ENCODE measurements at places on chromosomes 12 and 14.

DNA sequence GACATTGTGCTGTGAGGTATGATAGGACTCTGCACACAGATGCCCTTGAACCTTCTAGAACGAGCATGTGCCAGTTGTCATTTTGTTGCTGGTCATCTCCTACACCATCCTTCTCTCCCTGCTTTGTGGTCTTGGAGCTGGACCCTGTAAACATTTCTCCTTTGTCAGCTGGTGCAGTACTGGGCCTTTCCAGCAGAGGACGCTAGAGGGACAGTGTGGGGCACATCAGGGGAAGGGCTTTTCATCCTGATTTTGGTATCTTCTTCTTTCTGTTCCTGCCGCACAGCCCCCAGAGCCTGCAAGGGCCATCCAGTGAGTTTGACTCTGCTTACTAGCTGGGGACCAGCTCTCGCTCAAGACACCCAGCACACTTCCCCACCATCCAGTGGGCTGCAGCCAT is 484.6 kb downstream of the AACS start:
- no peak for DNase-seq

GRCh38 chr12:66693901-66694513 is 15.1 kb upstream of the GRIP1 start:
- DNase-seq, result peak; percentile 62

GRCh38 chr14:105913221-105913620 is 386.8 kb downstream of the TMEM121 start:
- no peak for DNase-seq

DNA sequence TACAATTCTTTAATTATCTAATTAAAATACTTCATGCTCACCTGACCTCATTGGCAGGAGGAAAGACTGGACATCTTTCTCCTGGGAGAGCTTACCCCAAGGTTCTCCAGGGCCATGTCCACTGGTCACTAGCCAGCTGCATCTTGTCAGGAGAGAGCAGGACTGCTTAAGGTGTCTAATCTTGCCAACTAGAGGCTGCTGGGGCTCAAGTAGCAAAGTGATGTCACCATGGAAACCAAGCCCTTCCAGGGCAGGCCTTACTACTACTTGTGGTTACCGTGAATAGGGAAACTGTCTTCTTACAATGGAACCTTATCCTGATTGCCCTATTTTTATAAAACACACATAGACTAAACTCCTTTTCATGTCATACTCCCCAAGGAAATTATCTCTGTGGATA is 376.4 kb downstream of the SNAPC1 start:
- no peak for DNase-seq

GRCh38 chr12:132111654-132112304 is 32.3 kb downstream of the DDX51 start:
- DNase-seq, result no peak

DNA sequence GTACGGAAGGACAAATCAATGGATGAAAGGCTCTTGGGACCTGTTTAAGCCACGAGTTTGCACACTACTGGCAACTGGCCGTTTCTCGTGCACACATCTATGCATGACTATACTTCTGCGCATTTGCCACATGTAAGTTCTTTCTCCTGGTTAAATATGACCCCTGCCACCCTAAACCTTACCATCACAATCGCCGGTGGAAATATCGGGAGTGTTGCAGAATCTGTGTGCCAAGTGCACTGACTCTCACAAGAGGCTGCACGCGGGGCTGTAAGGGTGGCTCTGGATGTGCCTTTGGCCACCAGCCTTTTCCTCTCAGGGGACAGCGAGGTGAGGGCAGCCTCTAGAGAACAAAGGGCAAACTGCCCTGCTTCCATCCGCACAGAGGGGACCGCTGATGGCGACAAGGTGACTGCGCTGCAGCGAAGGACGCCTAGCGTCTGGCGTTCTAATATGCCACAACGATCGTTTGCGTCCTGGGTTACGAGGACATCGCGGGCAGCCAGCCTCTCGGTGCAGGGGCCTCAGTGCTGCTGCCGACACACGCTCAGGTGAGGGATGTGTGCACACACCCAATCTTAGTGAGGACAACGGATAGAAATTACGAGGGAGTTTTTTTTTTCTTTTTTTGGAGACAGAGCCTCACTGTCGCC is 232.2 kb downstream of the PCNX1 start:
- no peak for DNase-seq

DNA sequence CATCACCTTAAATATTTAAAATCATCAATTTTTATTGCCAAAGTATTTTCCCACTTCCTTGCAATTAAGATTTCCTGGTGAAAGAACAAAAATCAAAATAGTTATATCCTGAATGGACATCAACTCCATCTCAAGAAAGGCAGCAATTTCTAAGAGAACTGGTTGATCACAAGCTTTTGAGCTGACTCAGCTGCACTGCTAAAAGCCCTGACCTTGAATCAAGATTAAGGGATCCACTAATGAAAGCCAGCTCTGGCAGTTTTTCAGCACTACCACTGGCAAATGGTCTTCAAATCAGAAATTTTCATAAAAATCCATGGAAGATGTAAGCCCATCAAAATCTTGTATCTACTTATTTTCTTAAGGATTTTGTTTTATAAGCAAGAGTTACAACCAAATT is 123.4 kb downstream of the SLC6A15 start:
- DNase-seq, result no peak

- DNase-seq, result peak; percentile 5
These were observed 4.3 kb upstream of the MYF6 start for GRCh38 chr12:80702889-80703805.

DNA sequence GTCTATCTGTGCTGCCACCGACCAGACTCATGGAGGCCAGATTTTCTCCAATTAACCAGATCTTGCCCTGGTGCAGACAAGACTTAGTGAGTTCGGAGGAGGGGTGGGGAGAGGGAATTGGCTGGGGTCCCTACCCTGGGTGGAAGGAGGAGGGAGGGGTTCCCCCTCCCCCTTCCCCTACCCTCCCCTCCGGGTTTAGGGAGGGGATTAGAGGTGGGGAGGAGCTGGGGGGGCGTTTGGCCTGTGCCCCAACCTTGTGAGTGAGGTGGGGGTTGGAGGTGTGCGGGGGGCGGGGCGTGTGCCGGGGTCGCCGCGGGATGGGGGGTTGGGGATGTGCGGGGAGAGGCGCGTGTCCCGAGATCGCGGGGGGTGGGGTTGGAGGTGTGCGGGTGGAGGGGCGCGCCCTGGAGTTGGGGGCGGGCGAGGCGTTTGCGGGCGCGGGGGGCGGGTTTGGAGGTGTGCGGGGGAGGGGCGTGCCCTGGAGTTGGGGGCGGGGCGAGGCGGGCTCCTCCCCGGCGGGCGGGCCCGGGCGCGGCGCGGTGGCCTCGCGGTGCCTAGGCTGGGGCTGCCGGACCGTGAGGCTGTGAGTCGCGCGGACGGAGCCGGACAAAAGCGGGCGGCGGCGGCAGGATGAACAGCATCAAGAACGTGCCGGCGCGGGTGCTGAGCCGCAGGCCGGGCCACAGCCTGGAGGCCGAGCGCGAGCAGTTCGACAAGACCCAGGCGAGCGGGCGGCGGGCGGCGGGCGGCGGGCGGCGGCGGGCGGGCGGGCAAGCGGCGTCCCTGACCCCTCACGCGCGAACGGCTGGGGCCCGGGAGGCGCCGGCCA is at the start of gene HIP1R:
HIP1R (plus strand) TSS at position 537 of the 829 bp plus-strand sequence; CDS start at position 631, 94 bp downstream.
- DNase-seq, result no peak

GRCh38 chr14:32050878-32051277 is 26.2 kb upstream of the ARHGAP5 start:
- peak; percentile 48 for DNase-seq

DNA sequence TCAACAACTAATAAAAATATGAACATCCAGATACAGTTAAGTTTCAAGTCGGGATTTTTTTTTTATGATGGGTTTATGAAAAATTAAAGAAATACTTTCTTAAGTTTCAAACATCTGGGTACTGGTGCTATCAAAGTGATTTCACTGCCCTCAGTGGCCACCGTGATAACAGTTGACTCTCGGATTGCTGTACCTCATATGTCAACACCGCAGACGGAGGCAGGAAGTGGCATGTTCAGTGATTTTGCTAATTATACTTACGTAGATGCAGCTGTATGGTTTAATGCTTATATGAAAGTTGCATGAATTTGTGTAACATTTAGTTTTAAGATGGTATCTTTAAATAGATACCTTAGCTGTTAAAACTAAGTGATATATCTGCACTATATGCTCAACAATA is 20.8 kb upstream of the FBLN5 start:
- DNase-seq, result no peak

GRCh38 chr14:53478174-53478573 is 325.1 kb upstream of the DDHD1 start:
- no peak for DNase-seq

- DNase-seq, result no peak
These were observed 23.8 kb downstream of the CFAP251 start for GRCh38 chr12:121942145-121942718.

DNA sequence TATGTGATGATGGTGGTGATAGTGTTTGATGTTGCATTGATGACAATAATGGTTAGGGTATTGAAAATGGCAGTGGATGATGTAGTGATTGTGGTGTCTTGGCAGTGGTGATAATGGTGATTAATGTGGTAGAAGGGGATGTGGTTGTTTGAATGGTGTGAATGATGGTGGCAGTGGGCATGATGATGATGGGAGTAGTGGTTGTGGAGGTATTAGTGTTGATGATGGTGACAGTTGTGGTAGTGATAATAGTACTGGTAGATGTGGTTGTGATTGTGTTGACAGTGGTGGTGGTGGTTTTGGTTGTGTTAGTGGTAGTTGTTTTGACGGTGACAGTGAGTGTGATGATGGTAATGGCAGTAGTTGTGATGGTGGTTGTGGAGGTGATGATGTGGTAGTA is 1049.0 kb downstream of the VRK1 start:
- DNase-seq, result no peak

DNA sequence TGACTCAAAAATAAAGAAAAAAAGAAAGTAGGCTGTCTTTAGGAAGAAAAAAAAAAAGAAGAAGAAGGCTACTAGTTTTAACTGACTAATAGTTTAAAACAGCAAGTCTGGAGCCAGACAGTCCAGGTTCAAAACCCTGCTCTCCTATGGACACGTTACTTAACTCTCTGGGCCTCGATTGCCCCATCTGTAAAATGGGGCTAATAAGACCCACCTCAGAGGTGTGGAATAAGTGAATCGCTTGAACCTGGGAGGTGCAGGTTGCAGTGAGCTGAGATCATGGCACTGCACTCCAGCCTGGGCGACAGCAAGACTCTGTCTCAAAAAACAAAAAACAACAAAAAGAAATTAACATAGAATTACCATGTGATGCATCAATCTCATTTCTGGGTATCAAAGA is 10.5 kb upstream of the SCARB1 start:
- DNase-seq, result no peak

- DNase-seq, result no peak
These were observed 153.8 kb downstream of the SLC35F4 start for GRCh38 chr14:57712102-57712501.

- no peak for DNase-seq
These were observed 210.3 kb downstream of the IPO8 start for GRCh38 chr12:30485230-30485890.

GRCh38 chr12:112907415-112908157 is 824 bp downstream of the OAS1 start:
- DNase-seq, result no peak

DNA sequence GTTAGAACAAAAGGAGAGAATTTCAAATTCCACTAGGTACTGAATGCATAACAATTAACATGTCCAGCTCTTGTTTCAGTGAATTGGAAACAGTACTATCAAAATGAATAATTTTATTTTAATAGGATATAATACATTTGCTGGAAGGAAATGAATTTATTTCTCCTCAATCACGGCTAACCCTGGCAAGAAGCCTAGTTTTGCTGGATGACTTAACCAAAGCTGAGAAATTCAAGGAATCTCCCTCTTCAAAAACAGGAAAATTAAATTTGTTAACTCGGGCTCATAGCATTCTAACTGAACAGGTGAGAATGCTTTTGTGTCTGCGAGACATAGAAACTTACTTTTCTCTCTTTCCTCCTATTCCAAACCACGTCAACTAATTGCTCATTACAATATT is 163.5 kb upstream of the NEDD1 start:
- DNase-seq, result no peak

GRCh38 chr12:118874698-118875548 is 106.4 kb upstream of the SRRM4 start:
- peak; percentile 10 for DNase-seq

GRCh38 chr12:128871516-128871892 is 18.2 kb downstream of the GLT1D1 start:
- DNase-seq, result no peak

DNA sequence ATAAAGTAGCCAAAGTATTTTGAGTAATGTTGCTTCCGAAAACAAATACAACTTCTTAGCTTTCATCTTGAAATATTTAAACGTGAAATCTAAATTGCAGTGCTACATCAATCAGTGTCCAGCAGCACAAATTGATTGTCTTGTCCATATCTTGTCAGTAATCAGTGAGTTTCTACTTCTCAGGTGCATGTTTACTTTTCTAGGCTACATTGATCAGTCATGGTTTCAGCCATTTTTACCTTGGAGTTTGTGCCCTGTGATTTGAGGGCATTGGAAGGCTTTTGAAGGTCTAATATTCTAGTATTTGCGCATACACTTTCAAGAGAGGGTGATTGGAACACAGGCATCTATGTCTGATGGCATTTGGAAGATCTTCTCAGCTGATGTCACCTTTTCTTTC is 12.4 kb downstream of the RMST start:
- no peak for DNase-seq

GRCh38 chr12:32198555-32198954 is 91.9 kb downstream of the BICD1 start:
- DNase-seq, result no peak

DNA sequence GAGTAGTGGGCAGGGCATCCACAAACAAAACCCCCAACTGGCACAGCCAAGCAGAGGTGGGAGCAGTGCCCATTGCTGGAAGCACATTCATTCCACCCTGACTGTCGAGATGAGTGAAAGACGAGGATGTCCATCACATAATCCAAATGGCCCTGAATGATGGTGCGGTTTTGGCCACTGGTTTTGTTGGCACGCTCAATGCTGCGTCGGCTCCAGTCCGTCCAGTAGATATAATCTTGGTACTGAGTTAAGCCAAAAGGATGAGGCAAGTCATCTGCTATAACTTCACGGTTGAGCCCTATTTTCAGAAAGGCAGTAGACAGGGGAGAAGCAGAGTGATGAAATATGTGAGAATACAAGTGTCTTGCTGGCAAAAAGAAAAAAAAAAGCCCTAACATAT is 88.1 kb downstream of the BCL2L14 start:
- no peak for DNase-seq

- DNase-seq, result no peak
These were observed 46.8 kb downstream of the MOK start for GRCh38 chr14:102258136-102258535.

DNA sequence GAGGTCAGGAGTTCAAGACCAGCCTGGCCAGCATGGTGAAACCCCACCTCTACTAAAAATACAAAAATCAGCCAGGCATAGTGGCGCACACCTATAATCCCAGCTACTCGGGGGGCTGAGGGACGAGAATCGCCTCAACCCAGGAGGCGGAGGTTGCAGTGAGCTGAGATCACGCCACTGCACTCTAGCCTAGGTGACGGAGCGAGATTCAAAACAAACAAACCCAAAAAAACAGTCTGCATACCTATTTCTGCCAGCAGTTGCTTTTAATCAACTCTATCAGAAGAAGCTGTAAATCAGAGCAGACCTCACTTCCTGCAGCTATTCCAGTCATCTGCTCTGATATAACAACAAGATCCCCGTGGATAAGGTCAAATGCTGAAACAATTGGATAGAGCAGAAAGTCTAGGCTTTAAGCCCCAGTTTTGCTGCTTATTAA is 50.5 kb downstream of the LIMA1 start:
- DNase-seq, result no peak
